Breast epithelium (tissue), 4 donors: ENCODE measurements at places on chromosomes 4 and X. TPM values are rescaled to one million over a fixed set of nuclear protein-coding genes. Genes with fewer than 3 reads are reported as not detected.

GRCh38 chr4:81326581-81326980 is 111.6 kb upstream of the PRKG2 start:
- no peak for DNase-seq

Gene CTAG2
- total RNA-seq = not detected

- no peak for DNase-seq
Observed at GRCh38 chrX:14050709-14051108, 21.0 kb upstream of the GEMIN8 start.

DNA sequence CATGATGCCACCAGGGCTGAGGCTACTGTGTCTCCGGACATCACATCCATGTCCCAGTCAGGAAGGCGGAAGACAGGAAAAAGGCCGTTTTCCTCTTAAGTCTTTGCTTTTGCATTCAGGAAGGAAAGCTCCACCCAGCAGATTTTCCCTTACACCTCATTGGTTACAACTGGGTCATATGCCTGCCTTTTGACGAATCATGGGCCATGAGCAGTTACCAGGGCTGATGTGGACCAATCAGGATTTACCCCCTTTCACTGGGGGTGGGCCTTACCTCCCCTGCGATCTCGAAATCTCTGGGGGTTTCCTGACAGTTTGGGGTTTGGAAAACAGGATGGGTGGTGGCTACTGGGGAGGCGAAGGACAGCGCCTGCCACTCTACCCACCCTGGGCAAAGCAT is 52.5 kb upstream of the GRPEL1 start:
- no peak for DNase-seq

DNA sequence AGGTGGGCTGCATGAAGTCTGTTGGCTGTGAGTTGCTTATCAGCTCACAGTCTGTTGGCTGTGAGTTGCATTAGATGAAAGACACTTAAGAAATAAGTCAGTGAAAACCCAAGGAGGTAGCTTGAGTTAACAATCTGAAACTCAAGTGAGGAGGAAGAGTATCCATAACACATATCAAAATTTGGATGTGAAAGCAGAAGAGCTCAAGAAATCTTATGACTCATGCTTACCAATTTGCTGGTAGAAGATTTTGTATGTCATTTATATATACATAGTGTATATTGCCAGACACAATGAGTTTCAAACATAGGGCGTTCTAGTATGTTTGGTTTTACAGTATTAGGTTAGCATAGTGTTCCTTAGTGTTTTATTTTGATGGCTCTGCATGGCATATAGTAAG is 107.4 kb downstream of the DDIT4L start:
- no peak for DNase-seq

Gene FREM3
- not detected for total RNA-seq

DNA sequence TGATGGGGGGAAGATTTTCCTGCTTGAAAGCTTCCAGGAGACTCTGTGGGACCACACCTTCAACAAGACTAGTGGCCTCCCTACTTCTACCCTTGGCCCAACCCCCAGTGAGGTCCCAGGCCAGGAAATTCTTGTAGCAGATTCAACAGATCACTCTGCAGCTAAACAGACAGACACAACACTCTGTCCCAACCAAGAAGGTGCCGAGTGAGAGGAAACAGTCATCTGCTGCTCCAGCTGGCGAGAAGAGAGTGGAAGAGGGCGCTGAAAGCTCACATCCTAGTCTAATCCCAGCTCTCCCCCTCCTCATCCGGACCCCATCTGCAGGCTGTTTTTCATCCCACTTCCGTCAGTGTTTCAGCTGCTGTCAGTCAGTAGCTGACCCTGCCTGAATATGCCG is 63.4 kb downstream of the CHRDL1 start:
- DNase-seq = no peak

Gene RAB41
- not detected for total RNA-seq

GRCh38 chrX:119757979-119758730 is at the start of gene SOWAHD:
Gene SOWAHD, plus strand, starts transcription at chrX:119758588. Its CDS starts 80 bp downstream, at chrX:119758668.
- no peak for DNase-seq

- DNase-seq = no peak
Observed at GRCh38 chr4:168893807-168894206, 116.2 kb downstream of the CBR4 start.

GRCh38 chr4:152708361-152708760 is 28.6 kb upstream of the TMEM154 start:
- DNase-seq = no peak

DNA sequence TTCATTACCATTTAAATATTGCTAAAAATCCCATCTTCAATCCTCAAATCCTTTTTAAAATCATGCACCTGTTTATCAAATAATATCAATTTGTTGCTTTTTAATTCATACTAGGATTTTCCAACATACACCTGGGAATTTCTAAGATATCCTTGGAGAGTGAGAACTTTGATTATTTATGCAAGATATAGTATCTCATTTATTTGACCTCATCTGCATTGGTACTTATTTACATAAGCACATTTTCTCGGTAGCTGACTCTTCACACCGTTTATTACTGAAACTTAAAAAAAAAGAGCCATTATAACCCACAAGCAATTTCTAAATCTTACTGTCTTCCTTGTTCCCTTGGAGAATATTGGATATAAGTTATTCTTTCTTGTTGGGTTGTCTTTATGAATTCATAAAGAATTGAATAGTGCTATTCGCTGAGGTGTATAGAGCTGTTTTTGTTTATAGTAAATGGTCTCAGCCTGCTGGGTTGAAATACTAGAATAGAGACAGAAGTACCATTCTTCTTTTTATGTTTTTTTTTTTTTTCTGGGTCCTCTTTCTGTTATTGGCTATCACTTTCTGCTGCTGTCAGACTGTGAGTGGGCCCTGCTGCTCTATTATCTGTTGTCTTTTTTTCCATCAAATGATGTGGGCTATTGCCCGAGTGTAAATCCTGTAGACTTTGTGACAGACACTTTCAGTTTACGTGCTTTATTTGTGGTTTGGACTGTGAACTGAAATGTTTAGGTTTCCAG is 2.9 kb downstream of the UGT8 start:
- DNase-seq = no peak

- DNase-seq = no peak
Observed at GRCh38 chr4:68410643-68411042, 36.6 kb upstream of the TMPRSS11E start.

DNA sequence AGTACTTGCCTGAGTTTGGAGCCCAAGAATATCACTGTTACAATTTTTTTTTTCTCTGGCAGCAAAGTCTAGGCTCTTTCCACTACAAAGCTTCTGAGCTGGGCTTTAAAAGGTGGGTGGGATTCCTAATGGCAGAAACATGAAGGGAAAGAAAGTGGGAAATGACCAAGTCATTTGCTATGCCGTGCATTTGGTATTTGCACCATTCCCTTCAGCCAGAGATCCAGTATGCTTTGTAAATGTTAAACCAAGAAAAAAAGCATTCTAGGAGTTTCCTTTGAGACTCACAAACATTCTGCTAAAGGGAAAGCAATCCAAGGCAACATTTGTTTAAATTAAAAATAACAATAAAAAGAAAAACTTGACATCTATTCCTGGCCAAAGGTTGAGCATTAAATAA is 451.2 kb downstream of the RAB28 start:
- no peak for DNase-seq

DNA sequence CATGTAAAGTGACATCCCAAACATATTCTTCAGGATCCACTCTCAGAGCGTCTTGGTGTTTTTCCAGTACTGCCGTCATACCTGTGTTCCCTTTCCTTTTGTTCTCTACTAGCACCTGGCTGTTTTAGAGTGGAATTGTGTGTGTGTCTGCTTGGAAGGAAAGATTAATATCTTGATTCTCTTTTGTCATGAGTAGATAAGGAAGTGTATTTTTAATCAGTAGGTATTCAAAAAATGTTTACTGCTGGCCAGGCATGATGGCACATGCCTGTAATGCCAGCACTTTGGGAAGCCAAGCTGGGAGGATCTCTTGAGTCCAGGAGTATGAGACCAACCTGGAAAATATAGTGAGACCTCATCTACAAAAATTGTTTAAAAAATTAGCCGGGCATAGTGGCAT is 198.8 kb downstream of the CBR4 start:
- DNase-seq = no peak

GRCh38 chrX:40579900-40580536 is 752 bp upstream of the ATP6AP2 start:
- DNase-seq = no peak

- DNase-seq = peak; percentile 47
Observed at GRCh38 chr4:140047017-140047640, 106.9 kb downstream of the MAML3 start.

DNA sequence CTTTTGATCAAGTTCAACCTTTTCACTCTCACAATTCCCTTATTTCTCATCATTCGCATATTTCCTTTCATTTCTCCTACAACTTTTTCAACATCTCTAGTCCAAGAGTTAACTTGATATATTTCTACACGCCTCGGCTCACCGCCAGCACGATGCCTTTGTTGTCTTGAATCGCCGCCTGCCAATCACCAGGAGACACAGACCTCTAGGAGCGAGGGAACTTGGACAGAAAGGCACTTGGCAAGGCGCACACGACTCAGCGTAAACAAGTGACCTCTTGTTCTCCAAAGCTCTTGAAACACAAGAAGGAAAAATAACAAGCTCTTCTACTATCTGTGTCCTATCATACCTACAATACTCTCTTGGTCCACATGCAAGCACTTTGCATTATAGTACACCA is 27.1 kb upstream of the RBMX start:
- no peak for DNase-seq

GRCh38 chrX:148311544-148311943 is 188.9 kb upstream of the AFF2 start:
- no peak for DNase-seq

- DNase-seq = no peak
Observed at GRCh38 chrX:43973249-43974099, at the start of gene NDP. Gene NDP, minus strand, starts transcription at chrX:43973390. Its CDS starts 14,745 bp downstream, at chrX:43958645.

- no peak for DNase-seq
Observed at GRCh38 chr4:127624173-127624572, 8.6 kb upstream of the INTU start.

DNA sequence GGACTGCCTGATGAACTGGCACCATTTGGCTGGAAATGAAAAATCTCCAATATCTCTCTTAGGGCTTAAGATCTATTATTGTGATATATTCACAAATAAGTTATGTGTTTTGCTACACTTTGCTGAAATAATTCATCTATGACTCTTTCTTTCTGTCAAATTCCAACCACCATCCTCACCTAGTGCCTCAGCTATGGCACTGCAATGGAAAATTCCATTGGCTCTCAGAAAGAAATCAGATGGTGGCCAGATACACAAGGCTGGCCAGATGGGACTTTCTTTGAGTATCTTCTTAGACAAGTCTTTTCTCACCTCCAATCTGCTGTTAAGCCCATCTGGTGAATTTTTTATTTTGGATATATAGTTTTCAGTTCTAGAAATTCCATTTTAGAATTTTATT is 28.0 kb downstream of the NAT8L start:
- DNase-seq = no peak

DNA sequence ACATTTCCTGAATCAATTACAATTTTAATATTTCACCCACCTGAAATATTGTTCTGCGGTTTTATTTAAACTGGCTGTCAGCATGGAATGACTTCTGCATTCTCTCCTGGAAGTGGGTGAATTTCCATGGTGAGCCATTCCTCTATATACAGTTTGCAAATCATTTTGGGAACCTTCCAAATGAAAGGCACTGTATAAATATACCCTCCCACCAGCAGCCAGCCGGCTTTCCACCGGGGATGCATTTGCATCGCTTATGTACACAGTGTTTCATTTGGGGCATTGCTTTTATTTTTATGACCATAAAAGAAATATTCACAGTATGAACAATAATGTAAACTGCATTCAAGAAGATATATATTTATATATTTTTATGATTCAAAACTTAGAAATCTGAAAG is 4.7 kb upstream of the IL1RAPL1 start:
- no peak for DNase-seq

DNA sequence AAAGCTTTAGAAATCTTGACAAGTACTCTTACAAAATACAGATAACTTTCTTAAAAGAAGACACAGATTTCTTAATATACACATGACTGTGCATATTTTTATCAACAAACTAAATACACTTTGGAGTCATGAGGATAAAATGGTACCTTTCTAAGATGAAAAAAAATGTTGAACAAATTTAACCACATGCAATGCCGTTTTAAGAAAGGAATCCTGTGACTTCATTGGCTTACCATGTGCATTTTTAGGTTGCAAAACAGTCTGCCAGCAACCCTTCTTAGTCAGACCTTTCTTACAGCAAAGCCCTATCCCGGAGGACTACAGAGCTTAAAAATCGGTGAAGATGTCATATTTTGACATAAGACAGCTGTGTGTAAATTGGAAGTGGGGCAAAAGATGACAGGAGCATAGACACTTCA is 51.7 kb downstream of the GASK1B start:
- peak; percentile 19 for DNase-seq

Gene XAGE1B
- not detected for total RNA-seq

Gene SMIM10
- 6.2 TPM for total RNA-seq

GRCh38 chr4:126564283-126564854 is 1068.4 kb upstream of the INTU start:
- no peak for DNase-seq

GRCh38 chrX:148872161-148872535 is 371.7 kb downstream of the AFF2 start:
- DNase-seq = no peak

Gene MMRN1
- total RNA-seq = 83.2 TPM

GRCh38 chr4:69708211-69708610 is 52.2 kb downstream of the SULT1B1 start:
- no peak for DNase-seq

Gene ARHGAP4
- 18.4 TPM for total RNA-seq

DNA sequence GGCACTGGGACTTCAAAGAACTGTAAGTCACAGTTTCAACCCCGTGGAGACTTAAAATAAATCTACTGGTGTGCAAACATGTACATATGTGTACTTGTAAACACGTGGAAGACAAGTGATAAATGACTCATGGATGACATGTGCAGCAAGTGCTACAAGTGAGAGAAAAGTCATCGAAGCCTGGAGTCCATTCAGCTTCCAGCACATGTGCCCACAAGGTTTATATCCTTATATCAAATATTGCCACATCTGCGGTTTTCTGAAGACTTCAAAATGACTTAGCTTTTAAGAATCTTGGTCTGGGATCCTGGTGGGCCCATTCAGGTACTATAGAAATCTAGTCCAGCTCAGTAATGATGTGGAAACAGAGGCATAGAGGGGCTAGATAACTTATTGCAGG is 33.0 kb upstream of the TTC29 start:
- DNase-seq = no peak
